ENCODE measurements at places on chromosomes 1 and 21.

DNA sequence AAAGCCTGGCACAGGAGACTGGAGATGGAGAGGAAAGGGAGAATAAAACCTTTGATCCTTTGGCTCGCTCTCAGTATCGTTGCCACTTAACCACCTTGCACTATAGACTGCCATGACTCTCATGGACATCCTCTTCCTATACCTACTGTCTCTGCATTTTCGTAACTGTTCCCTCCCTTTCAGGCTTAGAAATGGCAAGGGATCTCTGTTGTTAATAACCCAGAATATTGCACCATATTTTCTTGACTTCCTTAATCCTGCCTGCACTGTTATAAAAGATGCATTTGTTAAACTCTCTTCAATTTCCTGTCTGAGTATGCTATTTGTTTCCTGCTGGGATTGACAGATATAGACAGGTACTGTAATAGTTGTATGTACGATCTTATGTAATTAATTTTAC lies 38.6 kb downstream of the CYYR1 start:
- no peak for DNase-seq

DNA sequence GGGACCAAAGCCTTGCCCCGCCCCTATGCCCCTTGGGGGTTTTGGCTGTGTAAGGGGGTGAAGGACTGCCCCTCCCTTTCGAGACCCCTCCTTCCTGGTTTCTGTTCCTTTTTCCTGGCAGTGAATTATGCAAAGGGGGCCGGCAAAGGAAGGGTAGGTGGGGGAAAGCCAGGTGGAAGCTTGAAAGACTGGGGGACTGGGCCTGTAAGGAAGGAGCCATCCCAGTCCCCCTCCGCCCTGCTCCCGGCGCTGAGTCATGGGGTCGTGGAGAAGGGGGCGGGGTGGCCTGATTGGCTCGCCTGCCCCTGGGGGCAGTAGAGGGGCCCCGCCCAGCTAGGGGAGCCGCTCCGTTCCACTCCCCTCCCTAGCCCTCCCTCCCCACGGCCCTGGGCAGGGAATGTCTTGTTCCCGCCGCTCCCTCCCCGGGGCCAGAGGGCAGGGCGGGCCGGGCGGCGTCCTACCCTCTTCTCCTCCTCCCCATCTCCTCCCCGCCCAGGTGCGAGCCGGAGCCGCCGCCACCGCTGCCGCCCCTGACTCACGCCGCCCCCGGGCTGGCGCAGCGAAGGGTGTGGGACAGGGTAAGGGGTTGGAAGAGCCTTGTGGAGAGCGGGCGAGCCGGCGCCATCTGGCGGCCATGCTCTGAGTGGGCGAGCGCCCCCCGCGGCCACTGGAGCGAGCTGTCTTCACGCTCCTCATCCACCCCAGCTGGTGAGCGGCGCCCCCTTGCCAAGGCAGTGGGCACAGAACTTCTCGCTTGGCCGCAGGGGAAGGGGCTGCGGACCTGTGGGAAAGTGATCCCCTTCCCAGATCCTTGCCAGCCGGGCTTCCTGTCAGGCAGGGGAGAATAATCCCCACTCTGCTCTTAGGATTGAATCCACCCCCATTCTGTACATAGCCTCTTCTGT lies 14.7 kb downstream of the ZBTB7B start:
- DNase-seq, result peak; percentile 77

DNA sequence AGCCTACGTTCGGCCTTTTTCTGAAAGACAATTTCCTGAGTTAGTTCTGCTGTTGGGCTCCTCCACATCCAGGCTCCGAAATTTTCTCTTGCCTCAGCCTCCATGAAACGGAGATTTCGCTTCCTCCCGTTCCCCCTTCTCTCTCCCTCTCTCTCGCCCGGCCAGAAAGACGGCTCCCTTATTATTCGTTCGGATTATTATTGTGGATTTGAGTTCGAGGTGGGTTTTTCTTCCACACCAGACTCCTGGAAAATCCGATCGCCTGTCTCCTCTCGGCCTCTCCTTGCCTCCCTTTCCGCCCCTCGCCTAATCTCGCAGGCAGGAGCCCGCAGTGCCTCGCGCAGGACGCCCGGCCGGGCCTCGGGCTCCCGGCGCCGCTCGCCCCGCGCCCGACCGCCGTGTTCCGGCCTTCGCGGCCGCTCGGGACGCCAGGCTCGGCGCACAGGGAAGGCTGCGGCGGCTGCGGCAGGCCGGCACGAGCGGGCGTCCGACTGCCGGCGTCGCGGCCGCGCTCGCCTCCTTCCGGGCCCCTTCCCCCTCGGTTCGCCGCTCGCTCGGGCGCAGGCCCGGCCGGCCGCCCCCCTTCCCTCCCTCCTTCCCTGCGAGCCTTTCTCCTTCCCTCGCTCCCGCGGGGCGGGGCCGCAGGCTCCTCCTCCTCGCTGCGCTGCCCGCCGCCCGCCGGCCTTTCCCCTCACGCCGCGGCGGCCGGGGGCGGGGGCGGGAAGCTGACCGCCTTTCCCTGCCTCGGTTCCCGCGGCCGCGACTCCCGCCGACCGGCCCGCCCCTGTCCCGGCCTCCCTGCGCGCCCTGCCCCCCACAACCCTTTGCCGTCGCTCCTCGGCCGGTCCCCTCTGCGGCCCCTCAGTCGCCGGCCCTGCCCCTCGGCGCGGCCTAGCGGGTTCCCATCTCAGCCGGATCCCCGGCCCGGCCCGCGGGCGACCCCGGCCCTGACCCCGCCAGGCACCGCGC lies at the start of gene ARHGEF11:
Gene ARHGEF11, minus strand, starts transcription at position 493 of the 969 bp plus-strand sequence. CDS start 1,412 bp downstream, outside the sequence.
- DNase-seq, result no peak

- no peak for DNase-seq
These were observed 166.8 kb downstream of the HIVEP3 start for GRCh38 chr1:41751804-41752513.

DNA sequence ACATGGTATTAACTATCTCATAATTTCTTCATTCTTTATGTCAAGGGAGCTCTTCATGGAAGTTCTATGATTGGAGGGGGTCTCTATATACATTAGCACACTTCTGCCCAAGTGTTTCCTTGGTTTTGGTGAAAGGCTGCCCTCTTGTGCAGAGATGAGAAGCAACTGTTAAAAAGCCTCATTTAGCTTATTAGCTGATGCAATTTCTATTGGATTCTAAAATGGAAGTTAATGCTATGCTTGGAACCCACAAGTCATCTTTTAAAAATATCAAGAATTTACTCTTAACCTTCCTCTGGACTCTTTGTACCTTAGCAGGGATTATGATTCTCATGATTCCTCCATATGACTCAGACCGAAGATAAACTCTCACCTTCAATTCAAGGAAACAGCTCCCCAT lies 328.9 kb downstream of the PTBP2 start:
- no peak for DNase-seq

DNA sequence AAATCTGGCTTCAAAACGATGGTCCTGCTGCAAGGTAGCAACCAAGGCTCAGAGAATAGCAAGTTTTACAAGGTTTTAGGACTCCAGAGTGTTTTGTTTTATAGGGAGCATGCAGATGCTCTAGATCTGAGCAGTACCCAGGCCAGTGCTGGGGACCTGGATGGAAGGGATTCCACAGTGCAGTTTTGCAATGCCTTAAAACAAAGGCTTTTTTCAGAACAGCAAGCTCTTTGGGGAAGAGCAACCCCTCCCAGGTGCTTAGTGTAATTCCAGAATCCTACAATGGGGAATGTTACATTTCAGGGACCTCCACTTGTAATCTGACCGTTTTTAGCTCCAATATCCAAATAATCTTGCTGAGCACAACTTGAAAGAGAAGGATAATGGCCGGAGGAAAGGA lies 6.7 kb downstream of the ROR1 start:
- no peak for DNase-seq

GRCh38 chr1:226915672-226915995 lies 24.5 kb upstream of the COQ8A start:
- DNase-seq, result no peak

- DNase-seq, result no peak
These were observed 74.9 kb downstream of the NFASC start for GRCh38 chr1:204945565-204945977.

DNA sequence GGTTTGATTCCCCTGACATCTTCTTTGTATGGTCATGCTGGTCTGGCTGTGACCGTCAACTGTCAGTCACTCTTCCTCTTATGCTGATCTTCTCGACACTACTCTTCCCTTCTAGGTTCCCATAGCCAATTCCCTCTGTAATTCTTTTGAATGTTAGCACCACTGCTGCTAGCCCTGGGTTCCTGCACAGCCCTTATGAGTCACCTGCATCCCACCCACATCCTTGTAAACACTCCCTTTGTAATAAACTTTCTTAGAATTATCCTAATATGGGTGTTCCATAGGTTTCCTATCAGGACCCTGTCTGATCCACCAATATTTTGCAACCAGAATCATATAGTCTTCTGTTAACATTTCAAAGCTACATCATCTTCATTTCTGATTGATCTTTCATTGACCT lies 37.1 kb downstream of the JUN start:
- DNase-seq, result no peak

DNA sequence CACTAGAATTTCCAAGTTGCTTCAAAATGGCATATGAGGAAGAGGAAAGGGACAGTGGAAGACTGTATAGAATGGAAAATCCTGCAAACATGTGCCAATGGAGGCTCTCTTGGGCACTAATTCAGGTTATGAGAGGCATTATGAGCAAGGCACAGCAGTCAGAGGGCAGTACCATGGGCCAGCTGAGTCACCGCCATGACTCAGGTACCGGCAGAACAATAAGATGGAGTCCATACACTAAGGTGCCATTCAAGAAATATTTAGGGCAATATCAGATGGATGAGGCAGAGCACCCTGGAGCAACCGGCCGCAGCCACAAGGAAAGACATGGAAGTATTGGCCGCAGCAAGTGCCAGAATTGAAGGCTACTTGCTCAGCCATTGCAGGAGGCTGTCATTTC lies 25.6 kb upstream of the VAV3 start:
- DNase-seq, result no peak

DNA sequence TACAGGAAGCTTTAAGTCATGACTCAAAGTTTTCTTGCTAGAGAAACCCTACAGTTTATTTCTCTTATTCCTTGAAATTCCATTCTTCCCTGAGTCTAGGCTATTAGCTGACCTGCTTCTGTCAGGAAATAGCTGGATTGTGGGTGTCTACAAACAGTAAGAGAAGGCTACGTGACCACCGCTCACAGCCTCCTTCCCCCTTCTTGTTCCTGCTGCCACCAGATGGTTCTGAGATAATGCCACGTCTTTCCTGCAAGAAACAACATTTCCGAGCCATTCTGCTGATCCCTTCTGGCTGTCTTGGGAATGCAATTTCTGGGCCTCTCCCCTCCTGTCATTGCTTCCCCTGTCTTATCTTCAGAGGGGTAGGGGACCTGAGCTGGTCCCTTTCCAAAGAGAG lies 128.9 kb upstream of the SGIP1 start:
- no peak for DNase-seq

GRCh38 chr1:84997667-84998600 lies 1.0 kb upstream of the MCOLN2 start:
- DNase-seq, result no peak

DNA sequence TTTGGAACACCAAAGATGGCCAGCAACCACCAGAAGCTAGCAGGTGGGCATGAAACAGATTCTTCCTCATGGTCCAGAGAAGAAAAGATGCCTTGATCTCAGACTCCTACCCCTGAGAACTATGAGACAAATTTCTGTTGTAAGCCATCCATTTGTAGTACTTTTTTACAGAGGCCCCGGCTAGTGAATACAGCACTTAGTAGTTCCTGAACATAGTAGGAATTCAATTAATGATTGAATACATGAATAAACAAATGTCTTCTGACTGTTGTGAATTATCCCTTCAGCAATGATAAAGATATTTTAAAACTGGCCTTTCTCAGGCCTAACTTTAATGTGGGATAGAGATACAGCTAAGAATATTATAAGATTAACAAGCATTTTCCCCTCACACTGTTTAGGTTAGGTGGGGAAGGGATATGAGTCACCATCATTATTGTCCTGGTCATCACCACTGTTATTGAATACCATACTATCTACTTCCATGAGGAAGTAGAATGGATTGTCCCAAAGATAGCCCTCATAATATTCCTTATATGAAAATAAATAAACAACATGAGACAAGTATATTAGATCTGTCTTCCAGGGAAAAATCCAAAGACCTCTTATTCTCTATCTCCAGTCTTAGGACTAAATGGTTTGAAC lies 51.4 kb downstream of the ADCY10 start:
- no peak for DNase-seq

GRCh38 chr1:11057477-11057876 lies 2.3 kb downstream of the SRM start:
- DNase-seq, result no peak

- DNase-seq, result no peak
These were observed 48.8 kb upstream of the LPAR3 start for GRCh38 chr1:84941843-84942242.

DNA sequence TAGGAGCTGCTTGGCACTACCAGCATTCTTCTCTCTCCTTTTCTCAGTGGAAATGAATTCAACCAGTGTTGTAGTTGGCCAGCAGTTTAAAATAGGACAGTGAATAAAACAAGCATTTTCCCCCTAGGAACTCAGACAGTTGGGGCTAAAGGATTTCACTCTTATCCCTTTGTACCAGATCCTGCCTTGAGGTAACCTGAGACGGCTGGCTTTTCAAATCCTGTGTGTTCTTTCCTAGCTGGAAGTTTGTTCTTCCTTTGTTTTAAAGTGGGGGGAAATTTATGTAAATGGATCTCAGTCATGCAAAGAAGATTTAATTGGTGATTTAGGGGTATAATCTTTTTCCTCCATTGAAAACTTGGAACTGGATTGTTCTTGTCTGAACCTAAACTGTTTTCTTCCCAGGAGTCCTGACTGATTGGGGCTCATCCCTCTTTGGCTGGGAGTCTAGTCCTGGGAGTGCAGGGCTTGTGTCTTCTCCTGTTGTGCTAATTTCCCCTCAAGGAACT lies 23.3 kb downstream of the ZP4 start:
- no peak for DNase-seq

GRCh38 chr1:31593136-31593665 lies 16.9 kb downstream of the TINAGL1 start:
- DNase-seq, result no peak

DNA sequence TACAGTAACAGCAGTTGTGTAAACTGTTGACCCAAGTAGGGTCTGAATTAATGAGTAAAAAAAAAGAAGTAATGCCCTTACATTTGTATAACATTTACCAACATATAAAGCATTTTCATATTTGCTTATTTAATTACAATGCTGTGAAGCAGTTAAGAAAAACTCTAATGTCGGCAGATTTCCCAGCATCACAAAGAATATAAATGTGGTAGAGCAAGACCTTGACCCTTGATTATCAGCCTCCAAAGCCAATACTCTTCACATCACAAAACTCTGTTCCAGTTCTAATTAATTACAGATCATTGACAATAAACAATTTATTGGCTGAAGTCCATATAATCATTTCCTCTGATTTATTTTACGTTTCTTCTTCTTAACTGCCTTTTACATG lies 130.2 kb downstream of the DUSP10 start:
- DNase-seq, result no peak

- no peak for DNase-seq
These were observed 23.2 kb downstream of the CDC42 start for GRCh38 chr1:22075718-22076117.
